D721Med (cell line): ENCODE measurements at places on chromosomes 1 and 21.

DNA sequence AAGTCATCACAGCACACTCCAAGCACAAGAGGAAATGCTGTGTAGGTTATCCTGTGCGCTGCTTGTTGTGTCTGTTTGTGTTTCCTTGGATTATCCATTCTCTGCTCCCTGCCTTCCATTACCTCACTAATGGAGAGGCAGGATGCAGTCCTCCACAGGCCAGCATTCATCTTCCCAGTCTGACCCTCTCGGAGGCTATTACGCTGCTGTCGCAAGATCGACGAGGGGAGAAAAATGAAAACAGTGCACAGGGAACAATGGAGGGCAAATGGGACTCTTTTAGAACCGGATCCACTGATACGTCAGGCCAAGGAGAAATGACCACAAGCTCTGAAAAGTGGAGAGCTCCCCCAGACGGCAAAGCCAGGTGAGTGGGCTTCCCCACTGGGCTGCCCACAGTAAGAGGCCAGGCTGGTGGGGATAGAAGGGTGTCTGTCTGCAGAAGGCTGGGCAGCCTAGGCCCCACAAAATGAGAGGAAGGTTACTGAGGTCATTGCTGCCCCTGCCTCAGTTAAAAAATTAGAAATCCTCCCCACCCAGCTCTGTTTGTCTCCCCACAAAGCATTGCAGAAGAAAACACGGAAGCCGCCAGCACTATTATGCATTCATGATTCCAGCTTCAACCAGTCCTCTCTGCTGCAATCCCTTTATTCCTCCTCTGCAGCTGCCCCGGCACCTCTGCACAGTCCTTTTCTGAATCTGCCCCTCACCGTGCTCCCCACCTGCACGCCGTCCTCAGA, 21.7 kb downstream of the LRRN2 start:
- no peak for DNase-seq

GRCh38 chr1:24490101-24490781, 12.4 kb upstream of the RCAN3 start:
- no peak for DNase-seq

DNA sequence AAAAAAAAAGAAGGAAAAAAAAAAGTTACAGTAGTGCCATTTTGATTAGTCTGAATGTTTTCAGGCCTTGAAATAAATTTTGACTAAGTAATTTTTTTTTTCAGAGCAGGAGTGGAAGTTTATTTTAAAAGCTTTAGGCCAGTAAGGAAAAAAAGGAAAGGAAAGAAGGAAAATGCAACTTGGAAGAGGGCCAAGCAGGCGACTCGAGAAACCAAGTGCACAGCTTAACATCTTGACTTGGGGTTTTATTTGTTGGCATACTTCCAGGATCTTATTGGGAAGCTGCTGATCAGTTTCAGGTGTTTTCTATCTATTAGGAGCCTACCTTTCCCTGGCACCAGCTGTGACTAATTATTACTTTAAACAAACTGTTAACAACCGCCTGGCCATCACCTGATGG, 41.7 kb downstream of the ATF3 start:
- no peak for DNase-seq

DNA sequence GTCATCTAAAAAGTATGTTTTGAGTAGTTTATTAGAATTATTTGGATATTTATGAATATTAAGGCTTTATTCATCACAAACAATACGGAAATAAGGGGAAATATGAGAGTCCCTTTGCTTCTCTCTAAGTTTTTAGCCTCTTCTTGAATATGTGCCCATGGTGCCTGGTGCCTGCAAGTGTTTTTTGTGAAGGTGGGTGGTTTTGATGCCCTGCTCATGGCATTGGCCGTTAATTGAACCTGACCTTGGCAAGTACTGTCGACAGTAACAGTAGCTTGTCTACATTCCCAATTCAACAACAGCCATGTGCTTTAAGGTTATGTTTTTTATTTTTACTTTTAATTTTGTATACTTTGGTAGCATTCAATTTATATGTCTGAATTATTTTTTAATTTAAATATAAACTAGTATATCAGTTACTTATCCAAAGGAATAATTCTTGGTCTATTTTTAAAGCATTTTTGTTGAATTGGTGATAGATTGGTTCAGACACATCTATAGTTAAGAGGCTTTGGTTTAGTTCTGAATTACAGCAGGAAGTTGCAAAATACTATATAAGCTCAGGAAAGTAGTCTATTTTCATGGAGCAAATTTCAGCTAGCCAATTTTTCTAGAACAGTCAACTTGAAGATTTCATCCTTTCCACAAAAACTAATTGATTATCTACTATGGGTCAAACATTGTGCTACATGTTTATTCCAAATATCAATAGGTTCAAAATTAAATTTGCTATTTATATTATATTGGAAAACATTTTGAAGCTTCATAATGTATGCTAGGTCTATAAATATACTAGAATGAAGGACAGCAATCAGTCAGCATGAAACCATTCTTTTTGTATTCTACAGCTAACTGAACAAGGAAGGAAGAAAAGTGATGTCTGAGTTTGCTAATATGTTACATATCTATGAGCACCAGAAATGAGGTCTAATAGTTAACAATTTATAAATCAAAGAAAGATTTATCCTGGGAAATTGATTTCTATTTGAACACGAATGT, 184.4 kb downstream of the MRPL39 start:
- no peak for DNase-seq

DNA sequence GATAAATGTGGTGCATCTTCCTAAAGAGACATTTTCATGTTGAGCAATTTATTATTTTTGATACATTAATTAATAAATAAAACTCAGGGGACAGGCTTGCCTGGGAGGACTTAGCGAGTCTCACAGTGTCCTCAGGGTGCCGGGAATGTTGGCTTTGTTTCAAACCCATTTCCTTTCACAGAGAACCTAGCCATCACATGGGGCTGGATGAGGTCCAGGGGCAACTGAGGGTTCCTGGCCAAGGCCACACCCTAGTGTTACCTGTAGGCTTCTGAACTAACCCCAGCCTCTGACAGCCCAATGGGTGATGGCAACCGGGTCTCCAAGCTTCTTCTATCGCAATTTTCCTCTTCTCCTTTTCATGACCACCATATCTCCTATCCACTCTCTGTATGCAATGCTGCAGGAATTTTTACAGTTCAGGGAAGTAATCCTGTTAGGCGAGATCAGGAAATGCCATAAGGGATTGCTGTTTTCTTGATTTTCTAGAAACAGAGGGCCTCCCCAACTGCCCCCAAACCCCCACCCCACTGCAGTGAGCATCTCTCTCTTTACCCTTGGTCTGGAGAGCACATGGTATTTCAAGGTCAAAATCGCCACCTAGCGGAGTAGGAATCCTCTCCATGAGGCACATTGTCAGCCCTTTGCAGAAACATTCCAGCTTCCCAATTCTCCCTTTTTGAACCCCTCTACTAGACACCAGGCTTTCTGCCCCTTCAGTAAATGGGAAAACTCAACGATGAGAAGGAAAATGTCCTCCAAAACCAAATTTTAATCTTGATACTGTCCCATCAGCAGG, 22.1 kb upstream of the SMYD3 start:
- no peak for DNase-seq

DNA sequence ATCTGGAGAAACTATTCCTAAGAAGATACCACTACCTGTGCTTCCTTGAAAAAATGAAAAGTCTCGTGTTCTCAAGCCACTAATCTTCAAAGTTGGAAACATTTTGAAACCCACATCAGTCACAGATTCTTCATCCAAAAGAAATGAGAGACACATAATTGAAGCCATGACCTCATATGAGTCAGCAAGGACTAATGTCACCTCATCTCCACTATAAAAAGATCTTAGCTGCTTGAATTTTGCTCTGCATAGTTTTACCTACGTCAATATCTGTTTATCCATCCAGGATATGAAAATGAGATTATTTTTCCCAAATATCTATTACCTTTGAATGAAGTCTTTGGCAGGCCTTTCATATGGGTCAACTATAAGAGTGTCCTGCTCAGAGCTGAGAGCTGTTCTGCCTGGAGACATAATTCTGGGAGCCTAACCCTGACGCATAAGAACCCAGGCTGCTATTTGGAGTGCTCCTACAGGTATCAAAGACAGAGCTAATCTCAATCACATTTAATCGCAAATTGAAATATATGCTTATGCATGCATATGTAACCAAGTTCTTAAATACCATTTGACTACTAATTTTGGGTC, 312.5 kb upstream of the PKN2 start:
- DNase-seq: no peak

GRCh38 chr1:92444351-92444750, 42.4 kb downstream of the GFI1 start:
- DNase-seq: no peak

- no peak for DNase-seq
These were observed 97.7 kb downstream of the CACHD1 start for GRCh38 chr1:64567426-64568170.

GRCh38 chr1:90512441-90512840, 204.7 kb downstream of the BARHL2 start:
- DNase-seq: no peak

- no peak for DNase-seq
These were observed 150.6 kb downstream of the RWDD3 start for GRCh38 chr1:95384567-95384966.

DNA sequence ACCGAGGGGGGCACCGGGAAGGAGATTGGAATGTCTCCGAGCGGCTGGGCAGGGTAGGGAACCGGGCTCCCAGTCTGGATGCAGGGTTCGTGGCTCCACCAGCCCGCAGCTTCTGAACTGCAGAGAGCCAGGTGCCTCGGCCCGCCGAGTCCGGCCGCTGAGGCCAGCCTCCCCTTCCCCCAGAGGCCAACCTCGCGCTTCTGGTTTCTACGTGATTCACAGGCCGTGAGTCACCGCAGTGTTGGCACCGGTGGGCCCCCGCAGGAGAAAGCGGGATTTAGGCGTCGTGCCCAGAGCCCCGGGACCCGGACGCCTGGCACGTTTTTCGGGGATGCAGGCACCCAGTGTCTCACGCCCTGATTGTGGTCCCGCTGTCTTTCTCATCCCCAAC, 458 bp downstream of the CRABP2 start:
- no peak for DNase-seq

DNA sequence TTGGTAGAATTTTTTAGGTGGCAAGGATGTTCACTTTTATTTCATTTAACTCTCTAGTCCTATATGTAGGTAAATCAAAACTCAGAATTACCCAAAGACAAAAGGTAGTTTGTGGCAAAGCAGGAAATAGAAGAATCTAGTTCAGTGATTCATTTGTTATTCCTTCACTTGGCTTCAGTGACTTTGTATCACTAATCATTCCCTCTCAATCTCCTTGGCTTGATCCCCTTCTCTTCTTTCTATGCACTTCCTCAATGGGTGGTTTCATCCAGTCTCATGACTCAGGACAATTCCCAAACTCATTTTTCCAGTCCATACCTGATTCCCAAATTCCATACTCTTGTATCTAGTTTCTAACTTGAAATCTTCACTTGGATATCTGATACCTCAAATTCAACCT, 64.9 kb downstream of the PRKACB start:
- DNase-seq: no peak

DNA sequence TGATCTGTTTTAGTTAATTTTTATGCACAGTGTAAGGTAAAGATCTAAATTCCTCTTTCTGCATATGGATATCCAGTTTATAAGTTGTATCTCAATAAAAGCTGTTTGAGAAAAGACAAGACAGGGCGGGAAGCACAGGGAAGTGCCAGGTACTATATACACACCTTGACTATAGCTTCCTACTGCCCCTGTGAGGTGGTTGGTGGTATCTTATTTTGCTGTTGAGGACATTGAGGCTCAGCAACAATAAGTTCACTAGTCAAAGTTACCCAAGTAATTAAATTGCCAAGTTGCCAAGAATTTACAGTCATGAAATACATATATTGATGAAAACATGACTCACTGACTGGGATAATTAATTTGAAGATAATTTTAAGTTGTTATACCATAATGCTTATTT, 109.1 kb downstream of the CD247 start:
- no peak for DNase-seq

GRCh38 chr1:241157435-241157834, 199.6 kb downstream of the RGS7 start:
- DNase-seq: no peak

GRCh38 chr1:9316080-9316444, 23.4 kb downstream of the SPSB1 start:
- no peak for DNase-seq

GRCh38 chr1:239909898-239910297, 181.8 kb upstream of the FMN2 start:
- no peak for DNase-seq

- no peak for DNase-seq
These were observed 669.6 kb downstream of the PTPRC start for GRCh38 chr1:199308349-199308846.

- no peak for DNase-seq
These were observed 50.7 kb upstream of the CACYBP start for GRCh38 chr1:174949061-174949460.

DNA sequence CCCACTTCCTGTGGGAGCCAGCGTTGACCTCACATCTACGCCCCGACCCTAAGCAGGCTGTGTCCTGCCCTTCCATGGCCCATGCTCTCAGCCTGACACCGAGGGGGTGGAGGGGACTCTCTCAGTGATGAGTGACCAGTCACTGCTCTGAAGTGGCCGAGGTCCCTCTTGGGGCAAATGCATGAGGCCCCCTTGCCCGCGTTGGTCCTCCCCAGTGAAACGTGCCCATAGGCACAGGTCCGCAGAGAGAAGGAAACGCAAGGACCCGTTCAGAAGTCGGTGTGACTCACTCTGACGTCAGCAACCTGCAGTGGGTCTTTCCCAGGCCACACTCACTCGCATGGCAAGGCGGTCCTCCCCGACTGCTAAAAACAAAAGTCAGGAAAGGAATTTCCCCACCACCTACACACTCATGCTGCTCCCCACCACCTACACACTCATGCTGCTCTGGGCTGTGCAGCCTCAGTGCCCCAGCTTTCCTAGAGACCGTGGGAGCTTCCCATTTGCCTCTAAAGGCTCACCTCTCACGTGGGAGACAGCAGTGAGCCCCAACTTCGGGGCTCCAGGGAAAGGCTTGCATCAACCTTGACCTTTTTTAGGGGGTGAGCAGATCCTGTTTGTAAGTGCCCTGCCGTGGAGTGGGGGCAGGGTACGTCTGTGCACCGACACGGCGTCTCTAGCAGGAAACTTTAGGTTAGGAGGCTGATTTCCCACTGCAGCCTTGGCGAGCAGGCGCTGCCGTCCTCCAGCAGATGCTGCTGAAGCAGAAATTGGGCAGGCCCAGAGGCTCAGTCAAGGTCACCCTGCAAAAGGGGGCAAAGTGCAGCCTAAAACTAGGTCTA, 11.4 kb downstream of the UBASH3A start:
- no peak for DNase-seq

- DNase-seq: no peak
These were observed 292.2 kb downstream of the SMYD3 start for GRCh38 chr1:246214708-246215509.
